ENCODE measurements at places on chromosomes 12 and 14.
A peak's percentile ranks its signal among the peaks of the same experiment; 100 is the strongest.

DNA sequence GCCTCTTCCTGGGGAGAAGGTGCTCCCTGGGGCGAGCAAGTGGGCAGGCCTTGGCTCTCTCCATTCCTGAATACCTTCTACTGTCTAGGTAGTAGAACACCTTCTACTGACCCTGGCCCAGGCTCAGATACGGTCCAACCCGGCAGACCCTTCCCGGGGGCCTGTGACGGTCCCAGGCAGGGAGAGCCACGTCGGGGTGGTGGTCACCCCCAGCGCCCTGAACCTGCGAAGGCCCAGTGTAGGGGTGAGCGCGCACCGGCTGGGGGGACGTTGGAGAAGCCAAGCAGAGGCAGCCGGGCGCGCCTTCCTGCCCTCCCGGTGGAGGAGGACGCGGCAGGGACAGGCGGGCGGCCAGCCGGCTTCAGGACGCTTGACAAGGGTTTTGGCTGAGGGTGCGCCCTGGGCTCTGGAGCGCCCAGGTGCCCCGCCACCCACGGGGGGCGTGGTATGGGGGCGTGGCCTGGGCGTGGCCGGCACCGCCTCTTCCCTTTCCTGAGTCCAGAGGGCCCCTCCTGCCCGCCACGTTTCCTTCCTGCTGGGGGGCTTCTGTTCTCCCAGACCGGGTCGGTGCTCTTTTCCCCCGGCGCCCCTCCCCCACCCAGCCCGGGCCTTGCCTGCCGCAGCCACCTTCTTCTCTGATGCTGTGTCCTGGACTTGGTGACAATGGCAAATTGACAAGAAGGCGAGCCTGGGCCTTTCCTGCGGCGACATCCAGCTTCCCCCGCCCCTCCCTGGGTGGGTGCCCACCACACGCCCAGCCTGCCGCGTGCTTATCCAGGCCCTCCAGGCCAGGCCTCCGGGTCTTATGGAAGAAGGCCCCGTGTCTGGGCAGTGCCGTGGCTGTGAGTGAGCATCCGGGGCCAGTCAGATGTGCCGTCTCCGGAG is 24.5 kb upstream of the PPP1R13B start:
- peak; percentile 92 for DNase-seq

- no peak for DNase-seq
These were observed 193.6 kb downstream of the BCL11B start for GRCh38 chr14:99078426-99078825.

GRCh38 chr12:94151582-94151981 is 3.2 kb downstream of the PLXNC1 start:
- DNase-seq: no peak

DNA sequence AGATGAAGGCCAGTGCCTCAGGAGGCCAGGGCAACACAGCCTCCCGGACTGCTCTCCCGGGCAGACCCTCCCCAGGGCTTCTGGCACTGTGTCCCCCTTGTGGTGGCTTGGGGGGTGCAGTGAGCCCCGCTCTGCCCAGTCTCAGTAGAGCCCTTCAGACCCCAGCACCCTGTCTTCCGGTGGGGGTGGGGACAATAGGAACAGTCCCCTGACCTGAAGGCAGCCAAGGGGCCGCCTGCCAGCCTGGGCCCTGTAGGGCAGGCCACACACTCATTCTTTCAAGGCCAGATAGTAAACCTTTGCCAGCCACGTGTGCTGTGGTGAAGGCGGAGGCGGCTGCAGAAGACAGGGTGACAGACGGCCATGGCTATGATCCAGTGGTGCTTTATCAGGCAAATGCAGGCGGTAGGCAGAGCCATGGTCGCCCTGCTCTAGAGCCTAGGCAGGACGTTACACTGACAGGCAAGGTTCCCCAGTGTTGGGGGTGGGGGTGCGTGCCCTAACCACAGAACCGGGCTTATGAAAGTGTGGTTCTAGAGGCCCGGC is 15.0 kb downstream of the ZFYVE21 start:
- DNase-seq: no peak

- no peak for DNase-seq
These were observed 27.8 kb downstream of the EID3 start for GRCh38 chr12:104331376-104331775.

- no peak for DNase-seq
These were observed 376.0 kb downstream of the C12orf75 start for GRCh38 chr12:105706321-105706972.

DNA sequence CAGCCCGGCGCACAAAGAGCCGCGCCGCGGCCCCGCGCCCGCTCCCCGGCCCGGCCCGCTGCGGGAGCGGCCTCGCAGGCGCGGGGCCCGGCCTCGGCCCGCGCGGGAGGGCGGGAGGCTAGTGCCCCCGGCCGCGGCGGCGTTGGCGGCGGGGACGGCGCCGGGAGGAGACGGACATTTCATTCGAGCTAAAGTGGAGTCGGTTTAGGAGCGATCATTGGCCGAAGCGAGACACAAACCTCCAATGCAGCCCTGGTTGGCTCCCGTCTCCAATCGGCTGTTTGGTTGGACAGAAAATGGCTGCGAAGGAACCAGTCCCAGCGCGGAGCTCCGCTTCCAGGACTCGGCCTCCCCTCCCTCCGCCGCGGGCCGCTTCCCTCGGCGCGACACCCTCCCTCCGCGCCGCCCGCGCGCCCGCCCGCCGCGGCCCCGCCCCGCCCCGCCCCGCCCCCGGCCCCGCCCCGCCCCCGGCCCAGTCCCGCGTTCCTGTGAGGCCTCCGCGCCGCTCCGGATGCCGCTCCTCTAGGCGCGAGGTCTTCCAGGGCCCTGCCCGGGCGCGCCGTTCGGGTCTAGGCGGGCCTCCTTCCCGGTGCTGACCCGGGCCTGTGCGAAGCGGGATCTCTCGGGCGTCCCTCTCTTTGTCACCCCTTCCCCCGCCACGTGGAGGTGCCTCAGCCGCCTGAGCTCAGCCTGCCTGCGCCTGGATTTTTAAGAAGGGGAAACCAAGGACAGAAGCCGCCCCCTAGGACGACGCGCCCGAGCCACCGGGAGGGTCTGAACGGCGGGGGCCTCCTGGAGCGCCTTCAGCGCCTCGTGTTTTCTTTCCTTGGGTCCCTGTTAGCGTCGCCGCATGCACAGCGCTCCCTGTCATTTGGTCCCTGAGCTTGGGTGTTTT is at the start of gene NFYB:
Gene NFYB, minus strand, starts transcription at position 309 of the 895 bp plus-strand sequence. CDS start 2,757 bp downstream, outside the sequence.
- peak; percentile 97 for DNase-seq

DNA sequence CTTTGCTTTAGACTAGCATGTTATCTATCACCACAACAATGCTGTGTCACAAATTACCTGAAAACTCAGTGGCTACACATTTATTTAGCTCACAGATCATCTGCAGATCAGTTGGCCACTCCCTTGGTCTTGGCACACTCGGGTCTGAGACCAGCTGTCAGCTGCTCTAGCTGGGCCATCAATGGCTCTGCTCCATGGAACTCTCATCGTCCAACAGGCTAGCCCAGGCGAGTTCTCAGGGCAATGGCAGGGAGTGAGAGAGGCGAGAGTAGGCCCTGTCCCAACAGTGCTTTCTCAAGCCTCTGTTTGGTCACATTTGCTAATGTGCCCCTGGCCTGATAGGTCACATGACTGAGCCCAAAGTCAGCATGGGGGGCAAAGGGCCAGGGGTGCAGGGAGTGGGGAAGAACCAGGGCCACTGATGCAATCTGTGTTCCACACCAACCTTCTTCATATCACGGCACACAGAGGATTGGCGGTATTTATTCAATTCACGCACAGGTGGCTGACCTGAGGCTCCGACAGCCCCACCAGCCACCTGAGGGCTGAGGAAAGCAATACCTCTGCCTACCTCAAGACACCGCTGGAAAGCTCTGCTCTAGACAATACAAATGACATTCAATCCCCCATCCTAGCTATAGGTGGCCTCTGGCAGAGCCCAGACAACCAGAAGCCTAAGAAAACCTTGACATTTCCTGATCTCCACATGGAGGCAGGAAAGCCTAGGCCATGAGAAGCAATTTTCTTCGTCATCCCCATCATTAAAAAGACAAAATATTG is 82.5 kb downstream of the NT5DC3 start:
- DNase-seq: no peak

GRCh38 chr12:14605401-14605989 is 37.8 kb upstream of the PLBD1 start:
- no peak for DNase-seq

DNA sequence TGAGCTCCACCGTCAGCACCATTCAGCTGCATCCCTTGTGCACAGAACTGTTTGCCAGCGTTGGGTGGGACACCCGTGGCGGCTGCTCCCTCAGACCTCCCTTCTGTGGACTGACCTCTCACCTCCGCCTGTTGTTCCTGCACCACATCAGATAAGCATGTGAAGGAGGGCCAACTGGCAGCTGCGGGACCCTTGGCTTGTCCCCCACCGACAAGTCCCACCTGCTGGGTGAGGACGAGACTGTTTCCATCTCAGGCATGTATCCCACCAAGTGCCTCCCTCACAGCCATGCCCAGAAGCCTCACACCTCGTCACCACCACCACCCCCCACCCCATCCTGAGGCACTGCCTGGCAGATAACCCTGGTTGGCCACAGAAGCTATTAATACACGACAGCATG is 18.6 kb upstream of the TEAD4 start:
- no peak for DNase-seq

DNA sequence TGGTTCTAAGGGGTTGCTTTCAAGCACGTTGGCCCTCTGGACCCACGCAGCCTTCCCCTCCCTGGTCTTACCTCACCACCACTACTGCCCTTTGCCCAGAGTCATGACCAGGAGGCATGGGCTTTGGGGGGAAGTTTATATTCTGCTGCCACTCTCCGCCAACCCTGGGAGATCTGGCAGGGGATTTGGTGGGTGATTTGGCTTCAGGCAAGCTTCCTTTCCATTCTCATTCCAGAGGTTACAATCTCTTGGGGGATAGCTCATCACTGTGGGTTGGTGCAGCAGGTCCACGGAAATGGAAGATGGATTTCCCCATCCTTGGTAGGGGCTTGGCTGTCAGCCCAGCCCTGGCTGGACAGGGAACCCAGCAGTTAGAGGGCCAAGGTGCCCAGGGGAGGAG is 6.3 kb downstream of the PAH start:
- no peak for DNase-seq

GRCh38 chr14:75150150-75150549 is 23.3 kb upstream of the NEK9 start:
- DNase-seq: no peak

GRCh38 chr12:89574736-89575208 is 48.9 kb upstream of the POC1B start:
- DNase-seq: no peak

DNA sequence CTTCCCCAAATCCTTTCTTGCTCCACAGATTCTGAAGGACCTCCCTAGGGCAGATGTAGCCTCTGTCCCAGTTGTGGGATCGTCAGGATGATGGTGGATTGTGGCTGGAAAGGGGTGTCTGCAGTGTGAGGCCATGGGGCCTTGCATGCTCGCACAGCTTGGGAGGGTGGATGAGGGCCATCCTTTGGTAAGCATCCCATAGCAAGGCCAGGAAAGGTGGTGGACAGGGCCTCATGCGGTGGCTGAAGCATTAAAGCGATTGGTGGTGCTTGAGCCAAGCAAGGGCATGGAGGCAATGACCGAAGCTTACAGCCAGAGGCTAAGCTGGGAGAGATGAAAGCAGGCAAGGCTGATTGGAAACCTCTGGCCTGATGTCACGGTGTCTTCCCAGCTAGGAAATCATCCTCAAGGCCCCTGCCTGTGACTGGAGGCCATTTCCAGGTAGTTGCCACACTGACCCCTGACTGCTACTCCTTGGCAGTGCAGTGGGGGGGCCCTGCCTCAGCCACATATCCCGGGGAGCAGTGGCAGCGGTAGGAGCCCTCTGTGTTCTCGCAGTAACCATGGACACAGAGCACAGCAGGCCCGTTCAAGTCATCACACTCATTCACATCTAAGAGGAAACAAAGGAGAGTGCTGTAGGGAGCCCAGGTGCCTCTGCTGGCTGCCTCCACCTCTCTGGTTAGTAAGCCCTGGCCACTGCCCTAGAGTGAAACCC is 7.0 kb downstream of the ISCA2 start:
- no peak for DNase-seq

DNA sequence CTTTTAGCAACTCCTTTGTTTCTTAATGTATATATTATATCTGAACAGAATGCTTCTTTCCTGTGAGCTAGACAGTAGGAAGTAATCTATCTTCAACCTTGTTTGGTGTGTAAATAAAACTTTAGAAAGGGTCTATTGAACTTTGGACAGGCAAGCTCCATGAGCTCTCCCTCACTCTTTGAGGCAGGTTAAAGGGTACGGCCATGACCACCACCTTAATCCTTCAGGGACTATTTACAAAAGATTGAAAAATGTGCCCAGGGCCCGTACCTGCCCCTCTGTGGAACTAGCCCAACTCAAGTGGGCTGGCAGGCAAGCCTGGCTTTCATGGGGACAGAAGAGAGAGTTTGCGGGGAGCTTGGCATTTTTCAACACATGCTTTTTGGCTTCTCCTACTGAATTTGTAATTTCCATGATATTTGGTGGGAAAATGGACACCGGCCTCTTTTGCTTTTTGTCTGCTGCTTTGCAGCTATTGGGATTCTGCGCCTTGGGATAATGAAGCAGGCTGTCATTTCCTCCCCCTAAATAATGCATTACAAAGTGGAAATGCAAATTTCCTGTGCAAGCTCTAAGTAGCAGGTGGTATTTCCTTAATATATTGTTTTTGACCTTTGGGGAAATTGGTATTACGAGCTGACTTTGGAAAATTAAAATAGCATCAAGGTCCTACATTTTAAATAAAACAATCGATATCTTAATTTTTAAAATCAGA is 106.0 kb downstream of the HMGA2 start:
- DNase-seq: no peak

- no peak for DNase-seq
These were observed 26.7 kb downstream of the SLC35E3 start for GRCh38 chr12:68772714-68773113.

DNA sequence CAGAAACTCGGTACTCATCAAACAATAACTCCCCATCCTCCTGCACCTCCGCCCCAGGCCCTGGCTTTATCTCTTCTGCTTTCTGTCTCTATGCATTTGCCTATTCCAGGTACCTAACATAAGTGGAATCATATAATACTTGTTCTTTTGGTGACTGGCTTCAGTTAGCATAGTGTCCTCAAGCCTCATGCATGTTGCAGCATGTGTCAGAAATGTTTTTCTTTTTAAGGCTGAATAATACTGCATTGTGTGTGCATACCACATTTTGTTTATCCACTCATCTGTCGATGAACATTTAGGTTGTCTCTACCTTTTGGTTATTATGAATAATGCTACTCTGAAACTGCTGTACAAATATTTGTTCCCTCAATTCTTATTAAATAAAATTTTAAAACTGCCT is 117.1 kb downstream of the KICS2 start:
- DNase-seq: no peak

GRCh38 chr12:118537481-118537917 is 161.1 kb downstream of the SUDS3 start:
- no peak for DNase-seq

DNA sequence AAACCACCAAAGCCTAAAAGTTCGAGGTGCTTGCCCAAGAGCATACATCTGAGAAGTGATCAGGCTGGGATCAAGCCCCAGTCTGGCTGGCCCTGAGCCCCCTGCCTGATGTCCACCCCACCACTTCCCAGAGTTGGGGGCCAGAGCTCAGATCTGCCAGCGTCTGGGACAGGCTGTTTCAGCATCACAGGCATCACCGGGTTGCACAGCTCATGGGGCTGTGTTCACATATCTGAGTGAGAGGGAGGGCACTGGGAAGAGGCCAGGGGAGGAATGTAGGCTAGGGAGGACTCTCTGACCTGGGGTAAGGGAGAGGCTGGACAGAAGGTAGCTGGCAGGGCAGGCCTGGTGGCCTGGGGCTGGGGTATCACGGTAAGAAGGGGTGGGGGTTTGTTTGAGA is 6.0 kb downstream of the TGM1 start:
- no peak for DNase-seq
